ENCODE measurements at places on chromosomes 1 and 21.

- peak; percentile 24 for DNase-seq
These were observed 21.8 kb downstream of the EXOC8 start for GRCh38 chr1:231315887-231316286.

- no peak for DNase-seq
These were observed 30.3 kb upstream of the TINAGL1 start for GRCh38 chr1:31545927-31546540.

DNA sequence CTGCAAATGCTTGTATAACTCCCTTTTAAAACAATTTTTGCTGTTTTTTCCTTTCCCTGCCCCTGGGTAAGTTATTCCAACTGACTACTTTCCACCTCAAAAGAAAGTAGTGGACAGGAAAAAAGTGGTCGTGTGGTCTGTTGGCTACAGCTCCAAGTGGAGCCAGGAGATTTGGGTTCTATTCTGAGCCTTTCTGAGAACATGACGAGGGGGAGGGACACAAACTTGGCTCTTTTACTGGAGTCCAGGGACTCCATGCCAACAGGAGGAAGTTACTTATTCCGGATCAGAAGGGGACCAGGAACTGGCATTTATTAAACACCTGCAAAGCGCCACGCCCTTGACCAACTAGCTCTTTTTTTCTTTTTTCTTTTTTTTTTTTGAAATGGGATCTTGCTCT, 79.0 kb upstream of the CAPZB start:
- DNase-seq, result no peak

DNA sequence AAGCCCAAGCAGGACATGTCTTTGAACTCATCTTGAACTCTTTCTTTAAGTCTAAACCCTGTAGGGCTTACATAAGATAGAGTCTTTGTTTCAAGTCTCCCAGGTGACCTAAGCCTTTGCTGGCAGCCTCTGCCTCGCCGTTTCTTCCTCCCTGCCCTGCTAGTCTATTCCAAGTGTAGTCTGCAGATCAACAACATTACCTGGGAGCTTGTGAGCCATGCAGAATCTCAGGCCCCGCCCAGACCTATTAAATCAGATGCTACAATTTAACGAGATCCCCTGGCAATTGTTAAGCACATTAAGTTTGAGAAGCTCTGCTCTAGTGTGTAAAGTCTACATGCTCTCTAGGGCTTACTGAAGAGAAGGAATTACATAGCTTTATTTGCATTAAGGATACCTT, 271.6 kb downstream of the PBX1 start:
- DNase-seq, result no peak

DNA sequence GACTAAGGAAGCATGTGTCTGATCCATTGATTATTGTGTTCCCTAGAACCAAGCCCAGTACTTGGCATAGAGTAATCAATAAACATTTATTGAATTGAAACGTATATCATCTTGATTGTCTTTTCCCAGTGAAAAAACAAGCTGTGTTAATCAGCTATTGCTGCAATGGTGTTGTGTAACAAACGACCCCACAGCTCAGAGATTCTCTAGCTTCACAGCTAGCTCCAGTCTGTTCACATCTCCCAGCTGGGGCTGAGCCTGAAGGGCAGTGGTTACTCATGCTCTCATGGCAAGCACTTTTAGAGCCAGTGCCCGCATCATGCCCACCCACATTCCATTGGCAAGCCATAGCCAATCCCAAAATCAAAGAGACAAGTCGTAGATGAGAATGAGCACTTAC, 237.4 kb upstream of the RAB4A start:
- no peak for DNase-seq

GRCh38 chr1:86382878-86383277, 13.2 kb downstream of the ODF2L start:
- DNase-seq, result no peak

GRCh38 chr1:7015022-7015421, 229.8 kb downstream of the CAMTA1 start:
- DNase-seq, result no peak

DNA sequence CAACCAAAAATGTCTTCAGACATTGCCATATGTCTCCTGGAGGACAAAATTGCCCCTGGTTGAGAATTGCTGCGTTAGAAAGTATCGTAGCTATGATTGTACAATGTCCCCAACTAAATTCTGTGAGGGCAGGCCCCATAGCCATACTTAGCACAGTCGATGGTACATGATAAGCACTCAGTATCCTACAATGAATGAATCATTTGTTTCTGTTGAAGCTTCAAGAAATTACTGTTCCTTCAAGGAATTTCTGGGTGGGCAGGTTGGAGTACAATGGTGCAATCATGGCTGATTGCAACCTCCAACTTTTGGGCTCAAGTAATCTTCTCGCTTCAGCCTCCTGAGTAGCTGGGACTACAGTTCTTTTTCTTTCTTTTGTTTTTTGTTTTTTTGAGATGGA, 4.7 kb downstream of the CAP1 start:
- no peak for DNase-seq

- no peak for DNase-seq
These were observed 2.0 kb downstream of the HUNK start for GRCh38 chr21:31874812-31875212.

DNA sequence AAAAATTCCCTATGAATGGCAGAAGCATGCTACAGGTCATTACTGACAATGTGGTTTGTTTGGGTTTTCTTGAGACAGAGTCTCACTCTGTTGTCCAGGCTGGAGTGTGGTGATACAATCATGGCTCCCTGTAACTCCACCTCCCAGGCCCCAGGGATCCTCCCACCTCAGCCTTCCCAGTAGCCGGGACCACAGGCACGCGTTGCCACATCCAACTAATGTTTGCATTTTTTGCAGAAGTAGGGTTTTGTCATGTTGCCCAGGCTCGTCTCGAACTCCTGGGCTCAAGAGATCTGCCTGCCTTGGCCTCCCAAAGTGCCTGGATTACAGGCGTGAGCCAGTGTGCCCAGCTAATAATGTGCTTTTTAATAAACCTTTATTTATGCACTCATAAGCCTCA, 259.1 kb downstream of the NFIA start:
- no peak for DNase-seq

DNA sequence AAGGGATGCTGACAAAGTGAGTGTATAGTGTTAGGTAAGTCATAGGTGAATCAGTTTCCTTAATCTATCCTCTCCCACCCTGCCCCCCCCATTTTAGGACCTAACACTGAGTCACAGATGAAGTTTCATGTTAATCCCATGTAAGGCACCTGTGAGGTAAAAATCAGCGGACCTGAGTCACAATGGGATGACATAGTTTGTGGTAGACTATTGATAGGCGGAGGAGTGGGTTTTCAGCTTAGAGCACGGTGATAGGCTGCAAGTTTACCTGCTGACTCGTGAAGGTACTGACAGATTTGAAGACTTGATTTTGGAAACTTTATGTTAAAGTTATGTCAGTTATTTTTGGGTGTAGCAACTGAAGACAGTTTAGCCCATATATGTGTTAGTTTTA, 1.7 kb downstream of the TOR1AIP1 start:
- no peak for DNase-seq

GRCh38 chr1:211013346-211014240, 120.4 kb downstream of the KCNH1 start:
- no peak for DNase-seq

GRCh38 chr1:15023205-15023604, 130.3 kb upstream of the TMEM51 start:
- DNase-seq, result no peak

- DNase-seq, result no peak
These were observed 305.4 kb upstream of the RGS18 start for GRCh38 chr1:191852907-191853306.

DNA sequence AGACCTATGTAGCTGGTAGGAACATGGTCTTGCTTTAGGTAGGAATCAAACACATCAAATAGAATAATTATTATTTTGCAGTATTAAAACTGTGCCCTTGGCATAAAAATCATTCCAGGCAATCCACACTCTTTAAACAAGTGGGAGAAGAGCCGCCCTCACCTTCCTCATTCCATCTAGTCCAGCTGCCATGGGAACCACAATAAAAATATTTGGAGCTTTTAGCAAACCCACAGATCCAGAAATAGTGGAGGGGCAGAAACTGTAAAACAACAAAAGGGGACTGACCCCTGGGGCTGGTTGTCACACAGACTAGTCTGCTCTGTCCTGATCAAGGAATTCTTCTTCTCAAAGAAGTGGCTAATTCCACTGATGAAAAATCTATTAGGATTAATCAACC, 61.6 kb downstream of the PTPRC start:
- no peak for DNase-seq

- peak; percentile 99 for DNase-seq
These were observed 289.2 kb upstream of the DPYD start for GRCh38 chr1:98210064-98210463.

DNA sequence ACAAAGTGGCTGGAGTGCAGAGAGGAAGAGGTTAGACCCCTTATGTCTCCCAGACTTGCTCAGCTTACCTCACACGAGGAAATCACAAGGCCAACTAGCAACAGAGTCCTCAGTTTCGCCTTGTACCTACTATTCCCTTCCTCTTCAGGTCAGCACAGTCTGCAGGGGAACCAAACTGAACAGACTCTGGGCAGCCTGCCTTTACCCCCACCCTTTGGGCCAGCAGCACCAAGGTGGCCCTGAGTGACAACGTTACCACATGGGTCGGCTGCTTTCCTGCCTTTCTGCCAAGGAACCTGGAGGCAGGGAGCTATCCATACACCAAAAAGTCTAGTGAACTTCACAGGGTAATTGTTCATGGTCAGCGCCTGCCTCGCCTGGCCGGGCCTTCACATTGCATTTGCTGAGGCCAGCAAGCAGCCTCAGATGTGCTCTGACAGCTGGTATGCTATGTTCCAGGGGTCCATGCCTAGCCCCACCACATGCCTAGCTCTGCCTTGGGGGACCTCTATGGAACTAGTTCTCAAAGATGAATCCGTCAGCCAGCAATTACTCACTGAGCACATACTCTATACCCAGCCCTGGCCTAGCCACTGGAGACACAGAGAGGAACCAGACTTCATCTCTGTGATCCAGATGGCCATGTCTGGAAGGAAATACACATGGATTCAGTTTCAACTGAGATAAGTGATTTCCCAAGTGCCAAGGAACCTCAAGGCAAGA, 69.6 kb downstream of the DMAP1 start:
- no peak for DNase-seq

DNA sequence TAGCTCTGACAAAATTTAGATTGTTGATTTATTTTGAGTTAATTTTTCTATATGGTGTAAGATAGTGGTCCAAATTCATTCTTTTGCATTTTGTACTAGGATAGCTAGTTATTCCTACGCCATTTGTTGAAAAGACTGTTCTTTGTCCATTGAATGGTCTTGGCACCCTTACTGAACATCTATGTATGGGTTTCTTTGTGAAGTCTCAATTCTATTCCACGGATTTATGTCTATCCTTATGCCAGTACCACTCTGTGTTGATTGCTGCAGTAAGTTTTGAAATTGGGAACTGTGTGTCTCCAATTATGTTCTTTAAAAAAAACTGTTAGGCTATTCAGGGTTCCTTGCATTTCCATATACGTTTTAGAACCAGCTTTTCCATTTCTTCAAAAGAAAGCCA, 145.7 kb downstream of the ZNF644 start:
- no peak for DNase-seq

DNA sequence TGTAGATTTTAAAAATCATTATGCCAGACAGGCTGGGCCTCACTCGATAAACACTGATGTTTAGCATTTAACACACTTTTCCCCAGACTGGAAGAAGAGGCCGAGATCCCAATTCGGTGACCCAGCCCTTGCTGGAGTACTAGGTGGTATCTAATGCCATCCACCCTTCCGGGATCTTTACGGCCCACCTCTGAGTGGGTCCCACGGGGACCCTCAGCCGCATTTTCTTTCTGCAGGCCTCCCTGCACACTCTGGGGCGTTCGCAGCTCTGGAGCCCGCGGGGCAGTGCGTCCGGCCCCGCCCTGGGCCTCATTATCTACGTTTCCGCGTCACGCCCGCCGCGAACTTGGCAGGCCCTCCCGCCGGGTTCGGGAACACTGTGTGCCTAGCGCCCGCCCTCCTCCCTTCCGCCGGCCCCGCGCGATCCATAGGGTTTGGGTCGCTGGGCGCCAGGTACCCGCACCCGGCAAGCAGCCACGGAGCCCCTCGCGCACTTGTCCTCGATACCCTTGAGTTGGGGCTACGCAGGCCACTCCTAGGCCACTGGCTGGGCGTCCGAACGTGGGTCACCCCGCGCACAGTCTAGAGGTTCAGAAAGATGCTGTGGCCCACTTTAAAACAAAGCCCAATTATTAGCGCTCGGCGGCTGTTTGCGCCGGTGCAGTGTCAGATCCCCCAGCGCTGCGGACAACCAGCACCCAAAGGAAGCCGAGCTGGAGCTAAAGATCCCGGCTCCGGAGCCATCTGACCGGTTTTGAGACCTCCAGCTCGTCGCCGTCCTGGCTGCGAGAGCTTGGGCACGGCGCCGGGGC, 950 bp upstream of the EVA1C start:
- peak; percentile 84 for DNase-seq

DNA sequence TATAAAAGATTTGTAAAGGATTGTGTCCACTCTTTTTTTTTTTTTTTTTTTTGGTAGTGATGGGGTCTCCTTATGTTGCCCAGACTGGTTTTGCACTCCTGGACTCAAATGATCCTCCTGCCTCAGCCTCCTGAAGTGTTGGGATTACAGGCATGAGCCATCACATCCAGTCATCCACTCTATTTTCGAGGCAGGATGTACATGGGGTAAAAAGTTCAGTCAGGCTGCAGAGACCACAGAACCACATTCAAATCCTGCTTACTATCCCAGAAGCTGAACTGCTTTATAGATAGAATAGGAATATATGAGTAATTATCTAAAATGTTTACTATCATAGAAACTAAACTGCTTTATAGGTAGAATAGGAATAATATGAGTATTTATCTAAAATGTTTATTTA, 26.0 kb upstream of the KCNK2 start:
- DNase-seq, result peak; percentile 83

DNA sequence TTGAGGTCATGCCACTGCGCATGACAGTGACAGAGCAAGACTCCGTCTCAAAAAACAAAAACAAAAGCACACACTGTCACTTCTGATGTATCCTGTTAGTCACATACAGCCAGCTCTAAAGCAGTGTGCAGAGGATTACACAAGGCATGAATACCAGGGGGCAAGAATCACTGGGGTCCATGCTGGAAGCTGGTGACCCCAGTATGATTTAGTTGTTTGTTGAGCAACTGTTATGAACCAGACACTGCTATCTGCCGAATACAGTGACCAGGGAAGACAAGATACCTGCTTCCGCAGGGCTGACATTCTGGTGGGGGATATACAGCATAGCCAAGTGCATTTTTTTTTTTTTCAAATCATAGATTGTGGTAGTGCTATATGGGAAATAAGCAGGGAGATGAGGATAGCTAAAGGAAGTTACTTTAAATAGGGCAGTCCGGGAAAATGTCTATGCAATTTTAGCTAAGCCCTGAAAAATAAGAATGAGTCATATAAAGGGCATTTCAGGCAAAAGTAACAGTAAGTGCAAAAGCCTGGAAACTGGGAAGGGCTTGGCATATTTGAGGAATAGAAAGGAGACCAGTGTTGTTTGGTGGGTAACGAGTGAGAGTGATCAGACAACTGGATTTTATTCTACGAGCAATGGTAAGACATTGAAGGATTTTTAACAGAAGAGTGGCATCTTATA, 69.7 kb downstream of the ADSS2 start:
- peak; percentile 80 for DNase-seq

- no peak for DNase-seq
These were observed 16.7 kb downstream of the INAVA start for GRCh38 chr1:200911361-200911760.

All from fibroblast of lung (primary cell).